Cardiac septum (tissue), 1 donor: ENCODE measurements at places on chromosomes 13 and 19. TPM values are rescaled to one million over a fixed set of nuclear protein-coding genes. Genes with fewer than 3 reads are reported as not detected.
A peak's percentile ranks its signal among the peaks of the same experiment; 100 is the strongest.

The F7 gene
- 0.46 TPM for total RNA-seq

The LILRB3 gene
- total RNA-seq = 2.7 TPM

The LRFN3 gene
- total RNA-seq = 8.8 TPM

The ZSCAN4 gene
- total RNA-seq = 0.16 TPM

GRCh38 chr13:40026741-40027140 lies 371.3 kb downstream of the COG6 start:
- no peak for DNase-seq

- DNase-seq = peak; percentile 92
These were observed at the start of gene ZNF552 for GRCh38 chr19:57814505-57815246. Gene ZNF552 (minus strand): TSS chr19:57814913. CDS start chr19:57814743, 170 bp downstream.

- DNase-seq = no peak
These were observed 323.7 kb downstream of the MTUS2 start for GRCh38 chr13:29143847-29144246.

DNA sequence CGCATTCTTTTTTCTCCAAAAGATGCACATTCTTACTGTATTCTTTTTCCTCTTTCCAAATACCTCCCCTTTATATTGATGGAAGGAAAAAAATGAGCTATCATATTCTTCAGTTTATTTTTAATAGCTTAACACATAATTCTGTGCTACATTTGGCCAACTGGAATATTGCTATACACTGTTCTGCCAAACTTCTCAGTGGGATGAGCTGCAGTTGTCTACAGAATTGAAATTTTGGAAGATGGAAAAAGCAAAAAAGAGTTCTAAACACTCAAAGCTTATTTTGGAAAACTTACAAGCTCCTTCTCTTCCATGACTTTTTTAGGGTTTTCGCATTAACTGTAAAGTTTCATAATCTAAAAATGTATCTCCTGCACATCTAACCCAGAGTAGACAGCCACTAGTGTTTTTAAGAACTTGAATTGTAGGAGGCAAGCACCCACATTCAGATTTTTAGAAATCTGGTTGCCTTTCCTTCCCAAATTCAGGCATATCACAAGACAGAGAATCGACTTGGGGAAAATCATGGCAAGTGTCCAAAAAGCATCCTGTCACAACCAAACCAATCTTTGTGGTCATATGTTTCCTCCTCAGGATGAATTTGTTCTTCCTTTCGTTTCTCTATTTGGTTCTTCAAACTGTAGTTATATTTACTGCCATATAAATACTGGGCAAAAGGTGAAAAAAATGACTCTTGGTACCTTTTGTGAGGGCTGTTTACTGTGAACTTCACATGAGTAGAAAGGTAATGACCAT lies 111.4 kb upstream of the FRY start:
- no peak for DNase-seq
